ENCODE measurements at places on chromosomes 12 and 14.

DNA sequence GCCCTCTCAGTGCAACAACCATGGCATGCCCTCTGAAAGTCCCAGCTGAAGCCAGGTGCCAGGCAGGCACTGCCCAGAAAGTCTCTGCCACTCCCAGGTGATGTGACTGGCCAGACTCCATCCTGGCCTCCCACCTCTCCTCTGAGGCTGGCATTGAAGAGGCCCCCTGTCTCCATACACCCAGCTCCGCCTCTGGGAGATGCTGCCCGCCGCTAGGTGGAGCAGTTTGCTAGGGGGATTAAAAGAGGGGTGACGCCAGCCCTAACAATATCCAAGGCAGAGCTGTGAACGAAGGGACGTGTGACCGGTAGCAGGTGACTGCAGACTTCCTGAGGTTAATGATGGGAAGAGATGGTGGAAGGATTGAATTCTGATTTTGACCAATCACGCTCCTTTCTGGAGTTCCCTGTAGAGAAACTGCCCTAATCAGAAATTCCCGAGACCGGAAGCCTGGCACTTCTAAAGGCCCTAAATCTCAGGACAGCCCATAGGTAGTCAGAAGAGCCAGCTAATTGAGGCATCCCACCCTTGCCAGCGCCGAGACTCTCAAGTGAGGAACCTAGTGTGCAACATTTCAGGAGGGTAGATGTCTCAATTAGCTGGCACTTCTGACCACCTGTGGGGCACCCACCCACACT is 8.3 kb upstream of the PLEK2 start:
- no peak for DNase-seq

DNA sequence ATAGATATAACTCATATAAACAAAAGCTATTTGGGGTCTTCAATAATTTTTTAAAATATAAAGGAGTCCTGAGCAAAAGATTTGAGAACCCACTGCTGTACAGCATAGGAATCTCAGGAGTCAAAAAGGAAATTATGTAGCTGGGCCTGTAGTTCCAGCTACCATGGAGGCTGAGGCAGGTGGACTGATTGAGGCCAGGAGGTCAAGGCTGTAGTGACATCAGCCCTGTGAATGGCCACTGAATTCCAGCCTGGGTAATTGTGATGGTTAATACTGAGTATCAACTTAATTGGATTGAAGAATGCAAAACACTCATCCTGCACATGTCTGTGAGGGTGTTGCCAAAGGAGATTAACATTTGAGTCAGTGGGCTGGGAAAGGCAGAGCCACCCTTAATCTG is 10.5 kb downstream of the CERS5 start:
- DNase-seq, result no peak

- DNase-seq, result no peak
These were observed 285.9 kb downstream of the BMP4 start for GRCh38 chr14:53670701-53671100.

DNA sequence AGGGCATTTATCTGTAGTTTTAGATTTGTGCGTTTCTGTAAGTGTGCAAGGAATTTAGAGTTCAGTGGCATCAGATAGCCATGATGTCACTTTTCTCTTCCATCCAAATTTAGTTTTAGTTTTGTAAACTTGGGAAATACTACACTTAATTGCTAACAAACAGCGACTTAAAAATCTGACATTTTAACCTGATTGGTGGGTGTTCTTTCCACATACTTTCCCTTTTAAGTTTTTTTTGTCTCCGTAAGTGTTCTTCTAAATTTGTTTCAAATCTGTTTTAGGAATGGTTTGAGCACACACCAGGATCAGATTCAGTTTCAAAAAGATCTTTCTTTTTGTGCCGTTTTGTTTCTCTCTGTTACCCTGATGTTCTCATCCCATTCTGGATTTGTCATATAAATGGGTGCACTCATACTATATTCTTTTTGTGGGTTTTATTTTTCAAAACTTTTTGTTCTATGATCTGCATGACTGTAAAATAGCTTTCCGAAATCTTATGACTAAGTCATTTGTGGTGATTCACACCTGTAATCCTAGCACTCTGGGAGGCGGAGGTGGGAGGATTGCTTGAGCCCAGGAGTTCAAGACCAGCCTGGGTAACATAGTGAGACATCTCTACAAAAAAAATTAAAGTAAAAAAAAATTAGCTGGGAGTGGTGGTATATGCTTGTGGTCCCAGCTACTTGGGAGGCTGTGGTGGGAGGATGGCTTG is 58.9 kb downstream of the FBXO34 start:
- no peak for DNase-seq

- no peak for DNase-seq
These were observed 32.5 kb downstream of the ATF7 start for GRCh38 chr12:53593707-53594106.

- no peak for DNase-seq
These were observed 5.4 kb downstream of the SALL2 start for GRCh38 chr14:21520767-21521166.

- peak; percentile 32 for DNase-seq
These were observed 81.1 kb downstream of the PELI2 start for GRCh38 chr14:56199095-56199981.

DNA sequence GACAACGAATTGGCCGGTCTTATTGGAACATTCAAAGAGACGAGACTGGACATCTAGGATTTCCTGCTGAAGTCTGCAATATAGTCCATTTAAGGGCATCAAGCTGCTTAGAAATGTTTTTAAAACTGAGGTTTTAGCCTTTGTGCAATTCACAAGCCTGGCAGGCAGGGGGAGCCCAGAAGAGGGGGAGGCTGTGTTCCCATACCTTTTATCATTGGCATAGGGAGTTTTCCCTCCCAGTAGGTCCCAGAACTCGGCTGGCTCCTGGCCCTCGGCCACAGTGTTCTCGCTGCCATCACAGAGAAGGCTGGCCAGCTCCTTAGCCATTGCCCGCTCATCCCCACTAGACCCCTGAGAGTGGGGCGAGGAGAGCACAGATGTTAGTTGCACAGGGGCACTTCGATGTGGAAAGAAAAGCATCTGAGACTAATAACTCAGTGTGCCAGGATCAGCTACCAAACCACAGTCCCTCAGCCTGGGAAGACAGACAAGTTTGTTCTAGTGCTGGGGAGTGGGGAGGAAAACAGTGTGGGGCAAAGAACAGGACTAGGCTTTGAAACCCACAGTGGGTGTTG is 15.1 kb downstream of the AVIL start:
- no peak for DNase-seq

DNA sequence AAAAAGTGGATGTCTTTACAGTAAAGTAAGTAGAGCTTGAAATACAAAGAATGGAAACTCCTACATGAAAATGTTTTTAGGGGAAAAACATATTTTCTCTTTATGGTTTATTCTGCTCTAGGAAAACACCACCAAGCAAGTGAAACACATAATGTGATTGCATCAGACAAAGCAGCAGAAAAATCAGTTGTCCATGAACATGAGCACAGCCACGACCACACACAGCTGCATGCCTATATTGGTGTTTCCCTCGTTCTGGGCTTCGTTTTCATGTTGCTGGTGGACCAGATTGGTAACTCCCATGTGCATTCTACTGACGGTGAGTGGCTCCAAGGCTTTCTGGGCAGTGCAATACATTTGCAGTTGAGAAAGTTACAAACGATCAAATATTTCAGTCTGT is 42.6 kb upstream of the PLEKHD1 start:
- DNase-seq, result peak; percentile 58

DNA sequence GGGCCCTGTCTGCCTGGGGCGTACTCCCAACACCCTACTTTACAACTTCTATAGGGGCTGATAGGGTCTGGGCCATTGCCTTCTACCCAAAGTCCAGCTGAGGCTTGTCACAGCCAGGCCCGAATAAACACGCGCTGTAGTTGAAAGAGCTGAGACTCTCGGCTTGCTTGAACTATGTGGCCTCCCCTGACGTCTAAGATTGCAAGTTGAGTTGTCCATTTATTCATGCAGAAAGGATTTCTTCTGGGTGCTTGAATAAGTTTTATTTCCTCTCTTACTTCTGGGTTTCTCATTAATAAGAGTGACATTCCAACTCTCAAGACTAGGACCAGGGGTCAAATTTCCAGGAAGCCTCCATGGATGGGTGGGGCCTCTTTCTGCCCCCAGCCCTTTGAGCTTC is 74.4 kb upstream of the VRK1 start:
- no peak for DNase-seq

- DNase-seq, result no peak
These were observed 274.9 kb upstream of the RTL1 start for GRCh38 chr14:101178184-101179072.

DNA sequence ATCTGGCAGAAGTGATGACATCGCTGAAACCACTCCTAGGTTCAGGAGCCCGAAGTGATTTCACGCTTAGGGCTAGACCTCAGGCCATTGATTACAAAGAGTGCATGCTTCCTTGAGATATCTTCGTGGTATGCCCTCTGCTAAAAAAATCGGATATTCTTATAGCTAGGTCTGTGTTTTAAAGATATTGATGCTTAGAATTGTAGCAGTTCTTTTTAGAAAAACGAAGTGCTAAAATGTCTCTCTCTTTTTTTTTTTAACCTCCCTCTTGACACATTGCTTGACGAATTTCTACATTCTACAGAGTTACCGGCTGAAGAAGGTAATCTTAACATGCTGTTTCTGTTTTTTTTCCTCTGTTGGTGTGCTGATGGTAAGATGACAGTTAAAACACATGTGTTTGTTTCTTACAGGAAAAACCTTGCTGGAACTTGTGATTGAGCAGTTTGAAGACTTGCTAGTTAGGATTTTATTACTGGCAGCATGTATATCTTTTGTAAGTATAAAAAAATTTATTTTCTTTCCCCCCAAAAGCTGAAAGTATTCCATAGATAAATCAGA is 1.3 kb downstream of the ATP2A2 start:
- DNase-seq, result no peak

GRCh38 chr14:69260190-69260860 is 367 bp downstream of the GALNT16 start:
- no peak for DNase-seq

- DNase-seq, result no peak
These were observed 970.4 kb upstream of the TMEM132C start for GRCh38 chr12:127296591-127296990.

DNA sequence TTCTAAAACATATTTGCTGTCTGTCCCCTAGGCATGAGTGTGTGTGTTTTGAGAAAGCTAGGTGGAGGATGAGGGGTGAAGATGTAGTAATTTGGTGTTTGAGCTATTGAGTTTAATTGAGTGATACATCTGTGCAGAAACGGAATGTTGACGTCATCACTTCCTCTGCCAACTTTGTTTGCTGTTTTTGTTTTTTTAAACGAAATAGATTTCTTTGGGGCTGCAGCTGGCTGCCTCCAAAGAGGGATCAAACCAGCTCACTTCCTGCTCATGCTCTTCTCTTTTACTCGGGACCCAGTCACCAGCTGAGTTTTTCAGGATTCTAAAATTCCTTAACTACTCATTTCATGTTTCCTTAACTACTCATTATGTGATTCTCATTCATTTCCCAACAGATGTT is 19.5 kb upstream of the CRACR2A start:
- no peak for DNase-seq

DNA sequence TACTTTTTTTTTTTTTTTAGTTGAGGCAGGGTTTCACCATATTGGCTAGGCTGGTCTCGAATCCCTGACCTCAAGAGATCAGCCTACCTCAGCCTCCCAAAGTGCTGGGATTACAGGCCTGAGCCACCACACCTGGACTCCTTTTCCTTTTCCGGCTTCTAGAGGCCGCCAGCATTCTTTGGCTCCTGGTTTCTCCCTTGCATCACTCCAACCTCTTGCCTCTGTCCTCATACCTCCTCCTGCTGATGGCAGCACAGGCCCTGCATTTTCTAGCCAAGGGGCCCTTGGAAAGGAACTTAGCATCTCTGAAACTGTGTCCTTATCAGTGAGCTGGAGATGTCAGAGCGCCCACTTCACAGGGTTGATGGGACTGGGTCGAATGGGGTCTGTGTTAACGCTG is 53.3 kb downstream of the MAP1LC3B2 start:
- no peak for DNase-seq

DNA sequence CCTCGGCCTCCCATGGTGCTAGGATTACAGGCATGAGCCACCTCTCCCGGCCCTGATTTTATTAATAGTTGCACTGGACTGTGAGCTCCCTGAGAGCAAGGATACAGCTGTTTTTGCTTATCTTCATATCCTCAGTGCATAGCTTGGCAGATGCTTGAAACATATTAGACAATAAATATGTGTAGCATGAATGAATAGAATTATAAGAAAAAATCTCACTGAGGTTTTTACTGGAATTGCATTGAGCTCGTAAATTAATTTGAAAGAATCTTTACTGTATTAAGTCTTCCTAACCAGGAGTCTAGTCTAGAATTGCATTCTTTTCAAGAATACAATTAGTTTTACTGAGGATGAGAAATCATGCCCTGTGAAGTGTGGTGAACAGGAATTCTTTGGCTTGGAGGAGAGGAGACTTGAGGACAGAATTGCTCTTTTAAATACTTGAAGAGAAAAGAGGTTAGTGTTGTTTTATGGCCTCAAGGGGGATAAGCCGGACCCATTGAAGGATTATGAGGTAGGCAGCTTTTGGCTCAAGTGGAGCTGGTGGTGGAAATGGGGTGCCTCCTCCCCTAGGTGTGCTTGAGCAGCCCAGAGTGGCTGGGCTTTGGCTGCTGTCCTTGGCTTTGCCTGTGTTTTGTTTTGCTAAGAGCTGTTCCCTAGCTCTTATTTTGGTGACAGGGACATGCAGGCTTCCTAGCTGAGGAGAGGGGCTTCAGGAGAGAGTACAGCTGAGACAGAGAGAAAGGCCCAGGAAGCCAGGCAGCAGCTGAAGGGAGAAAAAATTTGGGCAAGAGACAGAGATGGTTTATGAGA is 34.0 kb downstream of the PLEKHD1 start:
- no peak for DNase-seq

GRCh38 chr14:55913324-55914025 is 204.7 kb upstream of the PELI2 start:
- DNase-seq, result no peak

GRCh38 chr14:104758981-104759969 is 6.3 kb downstream of the SIVA1 start:
- DNase-seq, result no peak

DNA sequence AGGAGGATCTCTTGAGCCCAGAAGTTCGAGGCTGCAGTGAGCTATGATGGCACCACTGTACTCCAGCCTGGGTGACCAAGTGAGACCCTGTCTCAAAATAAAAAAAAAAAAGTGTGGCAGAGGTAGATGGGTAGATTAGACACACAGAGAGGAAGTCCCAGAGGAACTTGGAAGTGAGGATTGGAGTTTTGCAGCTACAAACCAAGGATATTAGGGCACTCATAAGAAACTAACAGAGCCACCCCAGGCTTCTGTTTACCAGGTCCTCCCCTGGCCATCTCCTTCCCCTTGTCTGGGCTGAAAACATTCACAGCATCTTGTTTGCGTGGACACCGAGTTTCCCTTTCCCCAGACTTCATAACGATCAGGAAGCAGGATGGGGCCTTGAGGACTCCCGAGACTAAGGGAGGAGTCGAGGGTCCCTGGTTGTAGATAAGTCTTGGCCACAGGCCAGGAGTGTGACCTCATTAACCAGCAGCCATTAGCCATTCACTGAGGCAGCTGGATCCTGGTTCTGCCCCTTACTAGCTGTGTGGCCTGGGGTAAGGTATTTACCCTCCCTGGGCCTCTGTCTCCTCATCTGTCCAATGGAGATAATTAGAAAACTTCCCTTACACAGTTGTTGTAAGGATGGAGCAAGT is 2.1 kb downstream of the MAP1LC3B2 start:
- no peak for DNase-seq
